ENCODE measurements at places on chromosomes 6 and 20.

- DNase-seq = no peak
Observed at GRCh38 chr6:27901801-27902200, 10.4 kb downstream of the OR2B2 start.

DNA sequence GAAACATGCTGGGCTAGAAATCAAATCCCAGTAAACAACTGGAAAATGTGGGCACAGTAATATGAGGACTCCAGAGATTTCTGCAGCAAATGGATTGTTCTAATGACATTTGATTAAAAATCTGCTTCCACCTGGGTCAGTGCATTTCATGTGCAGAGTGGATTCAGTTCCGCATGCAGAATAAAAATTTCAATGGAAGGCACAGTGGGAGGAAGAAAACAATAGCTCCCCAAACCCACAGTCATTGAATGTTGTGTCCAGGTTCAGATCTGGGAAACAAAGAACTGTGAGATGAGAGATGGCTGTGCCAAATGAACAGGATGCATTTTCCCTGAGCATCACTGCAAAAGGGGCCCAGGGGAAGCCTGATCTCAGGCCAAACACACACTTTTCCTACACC, 403.1 kb downstream of the BTBD9 start:
- no peak for DNase-seq

DNA sequence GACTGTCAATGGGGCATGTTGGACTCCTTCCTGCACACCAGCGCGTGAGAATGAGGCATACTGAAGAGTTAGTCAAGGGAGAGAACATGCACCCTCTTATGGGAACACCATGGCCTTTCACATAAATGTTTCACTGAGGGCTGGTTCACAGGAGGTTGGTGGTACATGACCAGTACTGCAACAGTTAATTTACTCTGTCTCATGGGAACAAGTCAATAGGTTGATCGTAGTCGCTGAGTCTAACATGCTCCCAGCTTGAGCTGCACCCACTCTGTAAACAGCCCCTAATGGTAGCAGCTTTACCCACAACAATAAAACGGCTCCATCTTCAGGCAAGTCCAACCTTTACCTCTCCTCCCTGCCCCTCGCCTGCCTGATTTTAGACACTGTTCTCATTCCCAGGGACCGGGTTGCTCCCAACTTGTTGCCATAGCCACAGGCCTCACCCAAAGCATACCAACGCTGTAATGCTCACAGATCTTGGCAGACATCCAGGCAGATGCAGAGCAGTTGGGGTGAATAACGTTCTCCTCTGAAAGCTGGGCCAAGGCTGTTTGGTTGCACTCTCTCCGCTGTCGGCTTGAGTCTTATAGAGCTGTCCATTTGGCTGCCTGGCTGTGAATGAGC, 111.3 kb downstream of the LY86 start:
- no peak for DNase-seq

- DNase-seq = no peak
Observed at GRCh38 chr6:18667612-18668011, 280.5 kb downstream of the RNF144B start.

- no peak for DNase-seq
Observed at GRCh38 chr6:43992783-43993644, 134.2 kb downstream of the MRPL14 start.

GRCh38 chr6:103769431-103769830, 1090.3 kb downstream of the HACE1 start:
- no peak for DNase-seq

GRCh38 chr6:76770281-76770680, 693.0 kb downstream of the HTR1B start:
- DNase-seq = no peak

DNA sequence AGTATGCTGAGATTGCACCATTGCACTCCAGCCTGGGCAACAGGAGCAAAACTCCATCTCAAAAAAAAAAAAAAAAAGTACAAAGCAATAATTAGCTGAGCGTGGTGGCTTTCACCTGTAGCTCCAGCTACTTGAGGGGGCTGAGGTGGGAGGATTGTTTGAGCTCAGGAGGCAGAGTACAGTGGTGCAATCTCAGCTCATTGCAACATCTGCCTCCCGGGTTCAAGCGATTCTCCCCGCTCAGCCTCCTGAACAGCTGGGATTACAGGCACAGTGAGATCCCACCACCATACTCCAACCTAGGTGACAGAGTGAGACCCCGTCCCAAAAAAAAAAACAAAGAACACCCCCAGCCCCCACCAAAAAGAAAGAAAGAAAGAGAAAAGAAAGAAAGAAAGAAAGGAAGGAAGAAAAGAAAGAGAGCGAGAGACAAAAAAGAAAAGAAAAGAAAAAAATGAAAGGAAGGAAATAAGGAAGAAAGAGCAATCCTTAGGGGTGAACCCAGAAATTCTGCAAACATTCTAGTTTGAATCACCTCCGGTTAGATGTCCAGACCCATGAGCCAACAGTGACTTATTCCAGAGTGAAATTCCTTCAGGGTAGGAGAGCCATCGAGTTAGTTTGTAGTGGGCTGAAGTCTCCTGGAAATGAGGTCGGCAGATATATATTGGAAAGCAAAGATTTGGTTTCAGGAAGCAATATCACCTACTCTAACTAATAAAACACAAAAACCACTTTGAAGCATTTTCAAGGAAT, 3.2 kb upstream of the RIPOR3 start:
- no peak for DNase-seq

GRCh38 chr6:75206576-75207342, 906 bp upstream of the COL12A1 start:
- DNase-seq = no peak

DNA sequence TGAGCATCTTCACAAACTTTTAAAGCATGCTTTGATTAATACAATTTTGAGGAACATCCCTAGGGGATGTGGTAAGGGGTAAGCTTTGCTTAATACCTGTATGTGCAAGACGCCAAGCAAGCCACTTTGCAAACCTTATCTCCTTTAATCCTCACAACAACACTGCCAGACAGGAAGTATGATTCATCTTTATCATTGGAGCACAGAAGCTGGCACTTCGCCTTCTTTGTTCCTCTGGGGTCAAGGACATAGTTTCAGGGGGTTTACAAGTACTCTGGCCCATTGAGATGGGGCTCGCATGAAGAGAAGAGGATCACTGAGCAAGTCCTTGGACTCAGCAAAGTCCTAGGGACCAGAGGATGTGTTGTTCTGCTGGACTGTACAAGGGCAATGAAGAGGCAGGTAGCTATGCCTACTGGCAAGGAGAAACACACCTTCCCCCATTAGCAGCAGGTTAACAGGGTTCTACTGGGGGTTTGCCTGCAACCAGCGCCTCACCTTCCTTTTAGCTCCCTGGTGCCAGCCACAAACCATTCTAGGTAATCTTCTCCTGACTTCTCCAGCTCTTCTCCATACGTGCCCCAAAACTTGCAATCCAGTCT, 8.8 kb downstream of the TMEM244 start:
- no peak for DNase-seq
